ENCODE measurements at places on chromosomes 7 and 10.

DNA sequence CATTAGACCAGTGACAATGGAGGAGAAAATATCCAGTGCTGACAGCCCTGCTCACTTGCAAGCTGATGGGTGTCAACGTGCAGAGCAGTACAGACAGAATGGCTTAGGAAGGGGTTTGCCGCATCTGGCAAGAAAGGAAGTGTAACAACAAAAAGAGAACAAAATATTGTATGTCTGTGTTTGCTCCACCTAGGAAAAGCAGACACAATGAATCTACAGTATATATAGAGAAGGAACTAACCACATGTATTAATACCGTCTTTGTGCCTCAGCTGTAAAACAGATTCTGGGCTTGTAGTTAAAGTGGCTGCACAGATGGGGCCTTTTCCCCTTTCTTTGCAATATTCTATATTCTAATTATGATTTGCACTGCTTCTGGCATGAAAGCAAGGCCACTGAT, 281.1 kb upstream of the MEOX2 start:
- H3K36me3 ChIP-seq: no peaks in the 10 kb centered on the region
- no peak for DNase-seq
- no peaks in the 10 kb centered on the region for H3K27me3 ChIP-seq

DNA sequence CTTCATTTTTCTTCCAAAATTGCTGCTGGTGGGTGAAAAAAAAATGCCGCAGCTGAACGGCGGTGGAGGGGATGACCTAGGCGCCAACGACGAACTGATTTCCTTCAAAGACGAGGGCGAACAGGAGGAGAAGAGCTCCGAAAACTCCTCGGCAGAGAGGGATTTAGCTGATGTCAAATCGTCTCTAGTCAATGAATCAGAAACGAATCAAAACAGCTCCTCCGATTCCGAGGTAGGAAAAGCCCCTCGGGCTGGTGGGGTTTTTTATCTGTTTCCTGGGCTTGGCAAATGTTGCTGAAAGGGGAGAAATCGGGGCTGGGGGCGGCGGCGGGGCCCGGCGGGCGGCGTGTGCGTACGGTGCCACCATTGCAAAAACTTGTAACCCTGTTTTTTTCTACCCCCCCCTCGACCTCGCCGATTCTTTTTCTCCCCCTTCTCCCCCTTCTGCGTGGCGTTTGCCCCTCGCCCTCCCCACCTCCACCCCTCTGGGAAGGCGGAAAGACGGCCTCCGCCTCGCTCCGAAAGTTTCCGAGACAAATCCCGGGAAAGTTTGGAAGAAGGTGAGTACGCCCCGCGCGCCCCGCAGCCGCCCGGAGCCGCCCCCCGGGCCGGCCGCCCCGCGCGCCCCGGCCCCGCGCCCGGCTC, 789 bp downstream of the TCF7L2 start:
- no peaks in the 10 kb centered on the region for H3K27me3 ChIP-seq
- DNase-seq: peak; percentile 71
- H3K4me3 ChIP-seq: peak overlapping the region; percentile 64
- peak overlapping the region; percentile 95 for H3K27ac ChIP-seq
- peaks cover 18% of the 10 kb centered on the region for H3K4me1 ChIP-seq

DNA sequence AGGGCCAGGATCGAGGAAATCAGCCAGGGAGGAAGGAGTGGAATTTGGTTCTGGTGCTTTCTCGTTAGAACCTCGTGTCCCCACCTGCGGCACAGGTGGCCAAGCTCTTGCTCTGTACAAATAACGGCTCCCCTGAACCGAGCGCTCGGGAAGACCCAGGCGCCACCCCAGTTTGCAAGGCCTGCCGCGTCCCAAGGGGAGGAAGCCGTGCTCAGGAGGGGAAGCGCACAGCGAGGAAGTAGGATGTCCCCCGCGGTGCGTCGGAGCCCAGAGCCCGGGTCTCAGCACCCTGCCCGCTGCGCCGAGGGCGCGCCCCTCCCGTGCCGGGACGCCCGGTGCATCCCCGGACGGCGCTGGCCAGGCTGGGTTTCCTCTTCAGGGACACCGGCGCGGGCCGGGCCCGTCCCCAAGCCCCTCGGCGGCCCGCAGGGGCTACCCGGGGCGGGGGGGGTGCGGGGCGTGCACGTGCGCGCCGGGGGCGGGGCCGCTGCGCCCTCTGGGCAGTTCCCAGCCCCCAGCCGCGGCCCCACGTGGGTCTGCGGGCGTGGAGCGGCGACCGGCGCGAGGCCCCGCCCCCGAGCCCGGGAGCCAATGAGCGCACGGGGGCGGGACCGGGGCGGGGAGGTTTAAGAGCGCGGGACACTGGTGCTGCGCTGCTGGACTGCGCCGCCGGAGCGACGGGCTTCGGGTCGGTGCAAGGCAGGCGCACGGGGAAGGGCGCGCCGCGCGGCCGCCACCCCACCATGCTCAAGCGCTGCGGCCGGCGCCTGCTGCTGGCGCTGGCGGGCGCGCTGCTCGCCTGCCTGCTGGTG, at the start of gene LFNG:
Gene LFNG (plus strand): TSS at position 656 of the 812 bp plus-strand sequence. CDS start 88 bp downstream, at position 744.
- DNase-seq: peak; percentile 93
- peak within 1 kb of the TSS; percentile 92 for H3K27ac ChIP-seq
- no peaks in the 10 kb centered on the region for H3K36me3 ChIP-seq
- H3K4me3 ChIP-seq: peak within 1 kb of the TSS; percentile 70

GRCh38 chr10:23075672-23076071, 19.7 kb upstream of the MSRB2 start:
- no peak overlapping the region for H3K4me3 ChIP-seq
- DNase-seq: no peak
- H3K36me3 ChIP-seq: no peaks in the 10 kb centered on the region
- H3K27me3 ChIP-seq: peaks cover 4% of the 10 kb centered on the region
- H3K4me1 ChIP-seq: peaks cover 2% of the 10 kb centered on the region

DNA sequence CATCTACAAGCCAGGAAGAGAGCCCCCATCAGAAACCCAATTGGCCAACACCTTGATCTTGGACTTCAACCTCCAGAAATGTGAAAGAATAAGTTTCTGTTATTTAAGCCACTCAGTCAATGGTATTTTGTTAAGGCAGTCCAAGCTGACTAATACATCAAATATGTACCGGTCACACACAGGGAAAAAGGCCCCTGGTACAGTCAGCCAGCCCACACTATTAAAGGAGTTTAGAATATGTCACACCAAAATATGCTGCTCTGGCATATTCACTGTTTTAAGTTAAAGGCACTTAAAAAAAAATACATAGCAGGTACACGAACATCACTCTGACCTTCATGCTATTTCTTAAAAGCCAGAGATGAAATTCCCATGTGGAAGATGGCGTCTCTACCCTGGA, 15.2 kb upstream of the CDCA7L start:
- H3K27ac ChIP-seq: no peak overlapping the region
- no peaks in the 10 kb centered on the region for H3K36me3 ChIP-seq
- DNase-seq: no peak
- H3K4me3 ChIP-seq: no peak overlapping the region
- no peaks in the 10 kb centered on the region for H3K4me1 ChIP-seq

- no peak overlapping the region for H3K27ac ChIP-seq
- no peaks in the 10 kb centered on the region for H3K36me3 ChIP-seq
- H3K27me3 ChIP-seq: no peaks in the 10 kb centered on the region
- no peaks in the 10 kb centered on the region for H3K4me1 ChIP-seq
These were observed 11.3 kb upstream of the TRDMT1 start for GRCh38 chr10:17212802-17213221.

DNA sequence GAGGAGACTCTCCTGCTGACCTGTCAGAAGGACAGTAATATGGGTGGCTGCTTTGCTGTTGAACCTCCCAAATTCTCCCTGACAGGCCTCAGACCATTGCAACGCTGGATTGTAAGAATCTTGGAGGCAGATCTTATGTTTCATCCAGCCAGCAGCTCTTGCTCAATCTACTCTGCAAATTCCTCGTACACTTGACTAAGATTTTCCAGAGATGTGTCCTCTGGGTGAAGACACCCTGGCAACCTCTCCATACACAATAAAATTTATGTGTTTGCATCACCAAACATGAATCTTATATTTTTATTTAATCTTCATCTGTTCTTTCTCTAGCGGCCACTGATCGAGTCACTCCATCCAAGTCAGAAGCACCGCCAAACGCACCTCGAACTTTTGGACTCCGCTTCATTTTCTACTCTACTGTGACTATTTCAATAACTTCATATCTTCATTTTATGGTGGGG, 623.1 kb downstream of the ACTR3B start:
- no peaks in the 10 kb centered on the region for H3K27me3 ChIP-seq
- H3K4me1 ChIP-seq: no peaks in the 10 kb centered on the region
- H3K27ac ChIP-seq: no peak overlapping the region
- no peaks in the 10 kb centered on the region for H3K36me3 ChIP-seq

DNA sequence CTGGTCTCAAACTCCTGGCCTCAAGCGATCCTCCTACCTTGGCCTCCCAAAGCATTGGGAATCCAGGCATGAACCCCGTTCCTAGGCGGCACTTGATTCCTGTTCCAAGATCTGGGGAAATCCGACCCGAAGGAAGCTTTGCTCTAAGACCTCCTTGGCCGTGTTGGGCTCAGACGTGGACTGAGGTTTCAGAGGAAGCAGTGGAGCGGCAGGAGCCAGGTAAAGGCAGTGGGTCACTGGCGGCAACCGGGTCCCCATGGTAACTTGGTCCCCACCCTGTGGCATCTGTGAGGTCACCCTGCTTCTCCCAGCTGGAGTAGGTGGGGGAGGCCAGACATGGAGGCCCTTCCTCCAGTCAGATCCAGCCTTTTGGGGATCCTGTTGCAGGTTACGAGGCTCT, at the start of gene TMEM270:
Gene TMEM270 (plus strand): TSS at position 301 of the 400 bp plus-strand sequence. CDS start 36 bp downstream, at position 337.
- H3K36me3 ChIP-seq: no peaks in the 10 kb centered on the region
- H3K4me3 ChIP-seq: no peak within 1 kb of the TSS
- H3K4me1 ChIP-seq: no peaks in the 10 kb centered on the region
- H3K27ac ChIP-seq: no peak within 1 kb of the TSS
- no peak for DNase-seq

GRCh38 chr7:135147341-135147898, 452 bp upstream of the TMEM140 start:
- peak overlapping the region; percentile 94 for H3K27ac ChIP-seq
- peak overlapping the region; percentile 52 for H3K4me3 ChIP-seq
- peaks cover 54% of the 10 kb centered on the region for H3K4me1 ChIP-seq
- H3K27me3 ChIP-seq: no peaks in the 10 kb centered on the region
- H3K36me3 ChIP-seq: peaks cover 10% of the 10 kb centered on the region

- H3K27ac ChIP-seq: no peak overlapping the region
- peaks cover 11% of the 10 kb centered on the region for H3K4me1 ChIP-seq
- H3K27me3 ChIP-seq: no peaks in the 10 kb centered on the region
- no peak overlapping the region for H3K4me3 ChIP-seq
- DNase-seq: no peak
- H3K36me3 ChIP-seq: no peaks in the 10 kb centered on the region
These were observed 274.6 kb upstream of the HABP2 start for GRCh38 chr10:113278221-113278620.
